ENCODE measurements at places on chromosomes 12 and 14.

GRCh38 chr14:88746052-88746451 lies 46.7 kb downstream of the EML5 start:
- no peak for DNase-seq

DNA sequence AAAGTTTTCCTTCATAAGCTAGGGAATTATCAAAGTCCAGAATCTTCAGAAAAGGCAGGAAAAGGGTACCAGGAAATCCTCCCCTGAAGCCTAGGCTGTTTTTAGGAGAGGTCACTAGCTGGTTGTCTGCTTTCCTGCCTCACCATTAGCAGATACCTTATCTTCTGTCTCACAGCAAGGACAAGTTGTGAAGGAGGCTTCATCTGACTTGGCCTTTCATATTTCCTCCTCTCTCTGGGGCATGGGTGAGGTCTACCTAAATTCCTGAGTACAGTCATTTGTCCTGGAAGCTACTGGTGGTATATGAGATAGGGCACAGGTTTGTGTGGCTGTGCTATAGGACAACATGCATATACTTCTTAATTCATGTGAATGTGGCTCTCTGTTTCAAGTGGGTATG lies 2.3 kb downstream of the FOXJ2 start:
- DNase-seq = no peak

DNA sequence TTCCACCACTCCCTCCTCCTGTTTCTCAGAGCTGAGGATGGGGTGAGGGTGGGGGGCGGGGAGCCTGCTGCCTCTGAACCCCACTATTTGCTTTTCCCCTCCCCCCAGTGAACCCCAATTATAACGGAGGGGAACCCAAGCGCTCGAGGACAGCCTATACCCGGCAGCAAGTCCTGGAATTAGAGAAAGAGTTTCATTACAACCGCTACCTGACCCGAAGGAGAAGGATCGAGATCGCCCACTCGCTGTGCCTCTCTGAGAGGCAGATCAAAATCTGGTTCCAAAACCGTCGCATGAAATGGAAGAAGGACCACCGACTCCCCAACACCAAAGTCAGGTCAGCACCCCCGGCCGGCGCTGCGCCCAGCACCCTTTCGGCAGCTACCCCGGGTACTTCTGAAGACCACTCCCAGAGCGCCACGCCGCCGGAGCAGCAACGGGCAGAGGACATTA lies 1.1 kb downstream of the HOXC4 start:
- no peak for DNase-seq

DNA sequence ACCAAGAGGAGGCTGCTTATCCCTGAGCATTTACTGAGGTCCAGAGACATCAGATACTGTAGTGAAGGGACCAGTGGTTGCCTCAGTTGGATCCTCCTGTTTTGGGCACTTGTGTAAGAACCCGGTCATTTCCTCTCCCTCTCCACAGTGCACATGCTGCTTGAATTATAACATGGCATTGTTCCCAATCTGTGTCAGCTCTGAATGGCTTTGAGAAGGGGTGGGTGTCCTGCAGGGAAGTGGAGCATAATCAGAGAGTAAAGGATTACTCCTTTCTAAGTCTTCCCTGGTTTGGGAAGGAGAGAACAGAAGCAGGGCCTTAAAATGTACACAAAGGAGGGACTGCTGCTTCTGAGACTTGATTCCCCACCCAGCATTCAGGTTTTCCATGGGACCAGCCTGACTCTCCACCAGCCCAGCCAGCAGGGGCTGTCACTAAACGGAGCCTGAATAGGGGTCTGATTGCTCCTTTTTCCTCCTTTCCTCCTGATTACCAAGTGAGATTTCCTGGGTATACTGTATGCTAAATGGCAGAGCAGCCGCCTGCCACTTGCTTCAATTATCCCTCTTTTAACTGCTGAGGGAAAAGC lies 78.4 kb downstream of the NRXN3 start:
- DNase-seq = peak; percentile 2

DNA sequence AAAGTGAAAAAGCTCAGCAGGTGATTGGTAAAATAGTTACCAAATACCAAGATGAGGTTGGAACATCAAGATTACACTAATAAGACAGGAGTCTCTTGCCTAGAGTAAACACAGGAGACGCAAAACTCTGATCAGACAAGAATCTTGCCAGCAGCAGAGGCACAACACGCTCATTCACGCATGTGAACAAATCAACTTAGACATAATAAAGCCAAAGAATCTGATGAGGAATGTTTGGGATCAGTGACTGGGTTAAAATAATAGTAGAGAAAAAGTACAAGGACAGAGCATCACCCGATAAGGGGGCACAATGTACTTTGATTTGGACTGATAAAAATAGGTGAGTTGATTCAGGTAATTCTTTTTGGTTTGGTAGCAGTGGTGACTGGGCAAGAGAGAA lies 159.5 kb upstream of the GRIP1 start:
- no peak for DNase-seq

- no peak for DNase-seq
These were observed 34.6 kb downstream of the PTPRR start for GRCh38 chr12:70885956-70886355.

GRCh38 chr12:24728366-24728765 lies 220.5 kb downstream of the BCAT1 start:
- DNase-seq = peak; percentile 64

DNA sequence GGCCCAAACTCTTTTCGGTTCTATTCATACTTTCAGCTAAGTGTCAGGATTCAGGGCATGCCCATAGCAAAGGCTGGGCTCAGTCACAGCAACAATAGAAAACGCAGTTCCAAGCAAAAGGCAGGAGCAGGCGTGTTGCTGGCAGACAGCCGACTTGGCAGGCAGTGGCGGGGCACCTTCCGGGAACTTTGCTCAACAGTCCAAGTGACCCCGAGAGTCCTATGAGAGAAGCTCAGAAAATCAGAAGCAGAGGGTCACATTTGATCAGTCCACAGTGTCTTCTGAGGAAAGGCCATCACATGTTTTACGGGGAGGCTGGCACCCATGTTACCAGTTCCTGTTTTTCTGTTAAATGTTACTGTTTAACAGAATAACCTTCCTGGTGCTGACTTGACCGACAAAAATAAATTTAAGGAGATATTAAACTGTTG lies 115.0 kb downstream of the DACT1 start:
- peak; percentile 94 for DNase-seq

DNA sequence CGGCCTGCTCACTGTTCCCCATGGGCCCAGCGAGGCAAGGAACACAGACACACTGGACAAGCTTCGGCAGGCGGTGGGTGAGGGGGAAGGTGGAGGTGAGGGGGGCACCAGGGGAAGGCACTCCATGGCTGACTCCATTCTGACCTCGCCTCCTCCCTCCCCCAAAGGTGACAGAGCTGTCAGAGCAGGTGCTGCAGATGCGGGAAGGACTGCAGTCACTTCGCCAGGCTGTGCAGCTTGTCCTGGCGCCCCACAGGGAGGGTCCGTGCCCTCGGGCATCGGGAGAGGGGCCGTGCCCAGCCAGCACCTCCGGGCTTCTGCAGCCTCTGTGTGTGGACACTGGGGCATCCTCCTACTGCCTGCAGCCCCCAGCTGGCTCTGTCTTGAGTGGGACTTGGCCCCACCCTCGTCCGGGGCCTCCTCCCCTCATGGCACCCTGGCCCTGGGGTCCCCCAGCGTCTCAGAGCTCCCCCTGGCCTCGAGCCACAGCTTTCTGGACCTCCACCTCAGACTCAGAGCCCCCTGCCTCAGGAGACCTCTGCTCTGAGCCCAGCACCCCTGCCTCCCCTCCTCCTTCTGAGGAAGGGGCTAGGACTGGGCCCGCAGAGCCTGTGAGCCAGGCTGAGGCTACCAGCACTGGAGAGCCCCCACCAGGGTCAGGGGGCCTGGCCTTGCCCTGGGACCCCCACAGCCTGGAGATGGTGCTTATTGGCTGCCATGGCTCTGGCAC lies 10.6 kb downstream of the MCRS1 start:
- no peak for DNase-seq

GRCh38 chr12:74245458-74245857 lies 292.2 kb upstream of the ATXN7L3B start:
- no peak for DNase-seq

DNA sequence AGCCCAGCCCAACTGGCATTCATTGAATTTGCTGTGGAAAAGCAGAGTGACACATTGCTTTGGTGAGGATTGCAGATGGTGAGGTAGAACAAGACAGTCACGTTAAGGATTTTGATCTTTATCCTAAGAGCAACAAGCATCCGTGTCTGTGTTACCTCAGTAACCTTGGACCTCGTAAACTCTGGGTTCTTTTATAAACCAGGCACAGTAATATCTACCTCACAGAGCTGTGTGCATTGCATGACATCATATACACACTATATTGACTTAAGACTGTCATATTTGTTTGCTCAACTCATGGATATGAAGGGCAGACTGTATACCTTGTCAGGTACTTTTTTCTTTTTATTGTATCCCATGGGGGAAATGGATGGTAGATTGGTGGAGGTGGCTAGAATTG lies 156.2 kb downstream of the ETV6 start:
- DNase-seq = no peak

DNA sequence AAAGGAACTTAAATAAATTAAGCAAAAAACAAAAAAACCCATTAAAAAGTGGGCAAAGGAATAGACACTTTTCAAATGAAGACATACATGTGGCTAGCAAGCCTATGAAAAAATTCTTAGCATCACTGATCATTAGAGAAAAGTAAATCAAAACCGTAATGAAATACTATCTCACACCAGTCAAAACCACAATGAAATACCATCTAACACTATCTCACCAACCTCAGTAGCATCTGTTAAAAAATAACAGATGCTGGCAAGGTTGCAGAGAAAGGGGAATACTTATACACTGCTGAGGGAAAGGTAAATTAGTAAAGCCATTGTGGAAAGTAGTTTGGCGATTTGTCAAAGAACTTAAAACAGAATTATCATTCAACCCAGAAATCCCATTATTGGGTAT lies 381.1 kb downstream of the FLRT2 start:
- no peak for DNase-seq

DNA sequence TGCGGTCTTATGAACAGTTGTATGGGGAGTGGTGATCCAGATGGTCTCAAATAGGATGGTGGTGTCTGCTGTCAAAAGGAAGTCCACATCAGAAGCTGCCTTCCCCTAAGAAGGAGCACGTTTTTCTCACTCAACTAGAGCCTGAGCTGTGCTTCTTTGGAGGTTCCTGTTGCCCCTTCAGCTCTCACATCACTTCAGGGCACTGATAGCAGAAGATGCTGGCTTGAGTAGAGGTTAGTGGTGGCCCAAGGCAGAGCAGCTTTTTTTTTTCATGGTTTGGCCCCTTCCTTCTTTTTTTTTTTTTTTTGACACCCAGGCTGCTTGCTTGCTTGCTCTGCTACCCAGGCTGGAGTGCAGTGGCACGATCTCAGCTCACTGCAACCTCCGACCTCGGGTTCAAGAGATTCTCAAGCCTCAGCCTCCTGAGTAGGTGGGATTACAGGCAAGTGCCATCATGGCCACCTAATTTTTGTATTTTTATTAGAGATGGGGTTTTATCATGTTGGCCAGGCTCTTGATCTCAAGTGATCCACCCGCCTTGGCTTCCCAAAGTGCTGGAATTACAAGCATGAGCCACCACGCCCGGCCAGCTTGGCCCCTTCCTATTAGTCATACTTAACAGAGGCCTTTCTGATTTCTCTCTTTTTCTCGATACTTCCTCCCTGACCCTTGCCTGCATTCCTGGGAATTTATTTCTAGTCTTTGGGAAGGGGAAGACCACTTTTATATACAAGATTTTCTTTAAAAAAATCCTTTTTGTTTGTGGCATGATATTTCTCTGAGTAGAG lies 31.6 kb downstream of the KLRD1 start:
- no peak for DNase-seq

- no peak for DNase-seq
These were observed 116.8 kb downstream of the CRADD start for GRCh38 chr12:93793983-93794382.

DNA sequence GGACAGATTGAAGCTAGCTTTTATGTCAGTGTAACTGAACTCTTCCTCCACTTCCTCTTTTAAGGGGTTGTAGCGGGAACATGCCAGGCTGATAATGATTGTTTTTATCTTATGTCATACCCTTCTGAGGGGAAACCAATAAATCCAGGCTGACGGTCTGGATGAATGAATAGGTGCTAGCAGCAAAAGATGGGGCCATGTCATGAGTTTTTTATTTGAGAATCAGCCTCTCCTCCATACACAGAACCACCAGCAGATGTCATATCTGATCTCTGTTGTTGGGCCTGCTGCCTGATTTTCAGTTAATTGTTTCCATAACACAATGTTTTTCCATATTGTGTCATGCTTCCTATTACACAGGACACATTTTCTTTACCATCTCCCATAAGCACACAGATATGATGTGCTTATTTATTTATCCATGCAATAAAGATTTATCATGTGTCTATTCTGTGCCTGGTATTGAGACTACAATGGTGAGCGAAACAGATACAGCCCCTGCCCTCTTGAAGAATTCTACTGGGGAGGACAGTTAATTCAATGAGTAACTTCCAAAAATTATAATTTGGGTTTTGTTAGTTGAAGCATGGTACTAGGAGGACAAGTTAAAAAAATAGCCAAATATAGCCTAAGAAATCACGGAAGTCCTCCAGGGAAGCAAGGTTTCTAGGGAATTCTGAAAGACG lies 33.6 kb upstream of the CRY1 start:
- DNase-seq = no peak

- DNase-seq = no peak
These were observed 2.9 kb upstream of the TSFM start for GRCh38 chr12:57779736-57780135.

- DNase-seq = no peak
These were observed 94.4 kb downstream of the PTPRR start for GRCh38 chr12:70826156-70826555.

GRCh38 chr12:69437073-69437472 lies 33.1 kb upstream of the FRS2 start:
- DNase-seq = no peak

GRCh38 chr12:91406920-91407341 lies 224.3 kb upstream of the DCN start:
- no peak for DNase-seq

DNA sequence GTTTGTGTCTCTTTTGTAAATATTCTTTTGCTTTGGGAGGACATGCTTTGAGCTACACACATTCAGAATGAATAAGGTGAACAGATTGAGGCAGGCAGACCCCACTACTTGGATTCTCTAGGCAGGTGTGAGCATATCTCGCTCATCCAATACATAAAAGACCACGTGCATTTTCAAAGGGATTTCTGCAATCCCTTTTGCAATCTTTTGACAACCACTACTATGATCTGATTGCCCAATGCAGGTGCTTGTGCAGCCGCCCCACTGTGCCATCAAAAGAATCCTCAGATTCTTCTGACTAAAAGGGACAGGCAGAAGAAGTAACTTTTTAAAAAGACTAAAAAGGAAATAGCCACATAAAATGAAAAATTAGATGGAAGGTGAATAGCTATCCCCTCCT lies 341.4 kb downstream of the BMP4 start:
- DNase-seq = no peak

DNA sequence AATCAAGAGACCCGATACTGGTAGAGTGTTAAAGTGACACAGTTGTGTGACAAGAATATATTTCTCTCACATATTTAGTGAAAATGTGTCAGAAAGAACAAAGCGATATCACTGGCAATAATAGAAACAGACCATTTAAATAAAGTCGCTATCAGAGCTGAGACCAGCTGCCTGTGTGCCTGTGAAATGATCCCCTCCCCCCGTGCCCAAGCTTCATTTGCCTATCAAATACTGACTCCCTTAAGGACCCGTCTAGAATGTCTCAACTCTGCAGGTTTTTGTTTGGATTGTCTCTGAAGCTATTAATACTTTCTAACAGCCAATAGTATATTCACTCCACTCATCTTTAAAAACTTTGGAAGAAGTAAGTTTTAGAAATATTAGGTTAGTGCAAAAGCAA lies 98.9 kb downstream of the EGLN3 start:
- no peak for DNase-seq

GRCh38 chr14:93036652-93037345 lies 78.9 kb downstream of the ITPK1 start:
- DNase-seq = no peak

- DNase-seq = no peak
These were observed 253.1 kb downstream of the ZFP36L1 start for GRCh38 chr14:68539789-68540188.

Data from suppressor macrophage (primary cell).